ENCODE measurements at places on chromosomes 12 and 14. TPM values are rescaled to one million over a fixed set of nuclear protein-coding genes. Genes with fewer than 3 reads are reported as not detected.

The SLCO1B1 gene
- total RNA-seq: not detected

The P2RX7 gene
- total RNA-seq: 4.1 TPM

The TAPBPL gene
- total RNA-seq: 26.0 TPM

The ASB2 gene
- 2.4 TPM for total RNA-seq

The RTL1 gene
- total RNA-seq: not detected

The ZDHHC22 gene
- not detected for total RNA-seq
